Naive B cell (primary cell): ENCODE measurements at places on chromosomes 4 and X. TPM values are rescaled to one million over a fixed set of nuclear protein-coding genes. Genes with fewer than 3 reads are reported as not detected.

DGAT2L6 gene
- polyA plus RNA-seq: not detected

ART3 gene
- not detected for polyA plus RNA-seq

ZNF718 gene
- 4.0 TPM for polyA plus RNA-seq

FAM47E gene
- polyA plus RNA-seq: not detected

MAGEC1 gene
- not detected for polyA plus RNA-seq

EVC2 gene
- 0.29 TPM for polyA plus RNA-seq

ARMCX1 gene
- not detected for polyA plus RNA-seq

FAM200B gene
- 68.7 TPM for polyA plus RNA-seq

SPCS3 gene
- polyA plus RNA-seq: 47.5 TPM

POU4F2 gene
- not detected for polyA plus RNA-seq

SRPX2 gene
- polyA plus RNA-seq: not detected

- no peaks in the 10 kb centered on the region for H3K4me1 ChIP-seq
- DNase-seq: no peak
- H3K27me3 ChIP-seq: no peaks in the 10 kb centered on the region
- no peak overlapping the region for H3K27ac ChIP-seq
- H3K36me3 ChIP-seq: no peaks in the 10 kb centered on the region
These were observed 251.9 kb downstream of the TECRL start for GRCh38 chr4:64157397-64157796.

DNA sequence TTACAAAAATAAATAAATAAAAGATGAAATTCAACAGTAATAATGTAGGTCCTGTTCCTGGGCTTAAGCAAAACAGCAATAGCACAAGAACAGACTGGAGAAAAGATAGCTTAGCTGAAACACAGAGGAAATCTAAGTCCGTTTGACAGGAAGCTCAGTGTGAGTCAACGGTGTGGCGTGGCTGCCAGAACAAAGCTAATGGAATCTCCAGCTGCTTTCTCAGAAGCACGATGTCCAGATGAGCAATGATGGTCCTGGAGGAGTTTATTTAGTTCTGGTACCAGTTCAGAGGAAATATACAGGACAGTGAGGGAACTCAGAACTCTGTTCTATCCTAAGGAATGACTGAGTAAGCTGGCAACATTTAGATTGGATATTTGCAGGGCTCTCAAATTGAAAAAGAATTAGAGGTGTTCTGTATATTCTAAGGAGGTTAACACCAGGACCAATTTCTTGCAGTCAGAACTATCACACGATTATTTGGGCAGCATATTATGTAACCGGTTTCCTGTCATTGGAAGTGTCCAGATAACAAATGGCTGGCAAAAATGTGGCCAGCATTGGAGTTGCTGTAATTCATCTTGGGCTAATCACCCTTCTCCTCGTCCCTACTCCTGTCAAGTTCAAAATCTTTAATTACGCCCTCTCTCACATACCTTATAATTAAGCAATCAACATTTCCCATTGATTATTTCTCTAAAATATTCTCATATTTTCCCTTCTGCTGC, 12.7 kb downstream of the GAB3 start:
- no peak overlapping the region for H3K27ac ChIP-seq
- H3K4me1 ChIP-seq: peaks cover 18% of the 10 kb centered on the region
- H3K36me3 ChIP-seq: no peaks in the 10 kb centered on the region
- H3K27me3 ChIP-seq: peaks cover 8% of the 10 kb centered on the region
- no peak overlapping the region for H3K4me3 ChIP-seq

DNA sequence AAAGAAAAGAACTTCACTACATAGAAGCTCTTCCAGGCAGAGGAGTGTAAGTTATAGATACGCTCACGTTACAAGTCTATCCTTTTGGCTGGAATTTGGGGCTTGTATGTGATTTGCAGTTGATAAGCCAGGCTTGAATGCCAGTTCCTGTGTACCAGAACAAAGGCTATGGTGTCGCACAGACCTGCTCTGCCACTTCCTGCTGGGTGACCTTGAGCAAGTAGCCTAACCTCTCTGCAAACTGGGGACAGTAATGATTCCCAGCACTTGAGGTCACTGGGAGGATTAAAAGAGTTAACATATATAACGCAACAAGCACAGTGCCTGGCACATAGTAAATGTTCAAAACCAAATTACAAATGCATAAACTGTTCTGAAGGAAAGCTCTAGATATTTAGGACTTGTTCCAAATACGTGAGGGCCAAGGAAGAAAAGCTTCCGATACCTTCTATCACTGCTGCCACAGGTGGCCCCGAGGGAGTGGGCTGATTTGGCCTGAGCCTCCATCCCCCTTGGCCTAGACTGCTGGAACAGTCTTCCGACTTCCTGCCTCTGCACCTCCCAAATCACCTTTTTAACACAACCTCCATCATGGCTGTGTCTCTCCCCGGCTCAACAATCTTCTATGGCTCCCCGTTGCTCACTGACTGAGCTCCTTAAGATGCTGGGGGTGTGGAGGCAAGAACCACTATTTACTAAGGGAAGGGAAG, 1.3 kb upstream of the SOWAHD start:
- peak overlapping the region; percentile 96 for H3K27ac ChIP-seq
- H3K4me3 ChIP-seq: peak overlapping the region; percentile 88
- H3K27me3 ChIP-seq: peaks cover 11% of the 10 kb centered on the region
- DNase-seq: no peak
- H3K36me3 ChIP-seq: no peaks in the 10 kb centered on the region

DNA sequence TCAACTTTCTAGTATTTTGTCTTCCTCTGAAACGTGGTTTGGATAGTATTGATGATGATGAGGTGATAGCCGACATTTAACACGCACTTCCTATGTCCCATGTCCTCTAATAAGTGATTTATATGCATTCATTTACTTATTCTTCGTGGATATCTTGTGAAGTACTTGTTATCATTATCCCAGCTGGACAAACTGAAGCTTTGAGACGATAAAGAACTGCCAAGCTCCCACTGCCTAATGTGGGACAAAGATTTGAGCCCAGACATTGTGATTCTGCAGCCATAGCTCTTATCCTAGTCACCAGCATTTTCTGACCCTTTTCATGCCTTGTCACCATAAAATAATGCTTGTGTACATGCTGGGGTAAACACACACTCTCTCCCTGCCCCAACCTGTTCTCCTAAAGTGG, 92.5 kb downstream of the RAPGEF2 start:
- H3K27me3 ChIP-seq: no peaks in the 10 kb centered on the region
- H3K27ac ChIP-seq: peak overlapping the region; percentile 28
- H3K36me3 ChIP-seq: peaks cover 5% of the 10 kb centered on the region
- DNase-seq: no peak

DNA sequence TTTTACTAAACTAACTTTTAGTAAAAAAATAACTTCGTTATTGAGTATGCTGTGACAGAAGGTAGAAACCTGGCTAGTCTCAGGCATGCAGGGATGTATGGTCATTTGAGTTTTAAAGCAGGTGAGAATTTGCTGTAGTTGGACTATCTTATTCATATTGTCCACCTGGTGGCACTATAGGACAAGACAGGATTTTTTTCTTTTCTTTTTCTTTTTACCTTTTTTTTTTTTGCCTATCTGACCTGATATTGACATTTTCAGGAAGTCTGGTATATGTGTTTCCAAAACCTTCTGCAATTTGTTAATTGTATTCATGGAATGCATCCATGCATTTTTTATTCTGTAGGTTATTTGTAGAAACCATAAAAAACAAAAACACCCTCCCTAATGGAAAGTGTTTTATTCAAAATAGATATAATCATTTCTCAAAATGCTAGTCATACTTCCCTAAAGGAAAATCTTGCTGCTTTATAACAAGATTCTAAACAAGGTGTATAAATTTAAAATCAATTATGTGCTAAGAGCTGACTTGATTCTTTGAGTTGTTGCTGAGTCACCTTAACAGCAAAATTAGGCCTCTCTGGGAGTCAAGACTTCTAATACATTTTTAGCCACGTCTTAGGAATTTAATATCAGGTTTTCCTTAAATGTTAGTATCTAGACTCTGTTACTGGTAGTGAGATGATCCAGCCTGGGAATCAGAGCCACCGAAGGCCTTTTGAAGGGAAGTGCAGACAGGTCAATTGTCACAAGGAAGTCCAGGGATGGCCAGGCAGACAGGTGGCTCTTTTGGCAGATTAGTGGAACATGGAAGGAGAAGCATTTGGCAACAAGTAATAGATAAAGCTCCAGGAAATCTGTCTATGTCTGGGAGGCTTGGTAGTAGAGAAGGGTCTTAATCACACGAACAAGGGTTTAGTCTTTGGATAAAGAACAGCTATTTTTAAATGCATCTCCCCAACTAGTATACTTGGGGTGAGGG, 201.3 kb upstream of the GNPDA2 start:
- no peaks in the 10 kb centered on the region for H3K4me1 ChIP-seq
- H3K27ac ChIP-seq: no peak overlapping the region
- DNase-seq: no peak
- H3K4me3 ChIP-seq: no peak overlapping the region
- H3K27me3 ChIP-seq: no peaks in the 10 kb centered on the region

- no peak overlapping the region for H3K27ac ChIP-seq
- no peaks in the 10 kb centered on the region for H3K36me3 ChIP-seq
- no peaks in the 10 kb centered on the region for H3K27me3 ChIP-seq
- no peak for DNase-seq
- H3K4me3 ChIP-seq: no peak overlapping the region
These were observed 207.3 kb downstream of the MID1IP1 start for GRCh38 chrX:39008549-39008948.

- no peak overlapping the region for H3K27ac ChIP-seq
- H3K4me1 ChIP-seq: no peaks in the 10 kb centered on the region
- H3K27me3 ChIP-seq: peaks cover 38% of the 10 kb centered on the region
- no peaks in the 10 kb centered on the region for H3K36me3 ChIP-seq
These were observed 7.3 kb downstream of the CCDC110 start for GRCh38 chr4:185464183-185464582.

GRCh38 chr4:169659716-169660670, 39.6 kb downstream of the CLCN3 start:
- DNase-seq: peak; percentile 80
- H3K4me3 ChIP-seq: peak overlapping the region; percentile 83
- H3K4me1 ChIP-seq: peaks cover 11% of the 10 kb centered on the region
- no peaks in the 10 kb centered on the region for H3K36me3 ChIP-seq
- no peaks in the 10 kb centered on the region for H3K27me3 ChIP-seq
- H3K27ac ChIP-seq: peak overlapping the region; percentile 96

- peak overlapping the region; percentile 46 for H3K27ac ChIP-seq
- H3K4me3 ChIP-seq: no peak overlapping the region
- no peak for DNase-seq
- peaks cover 7% of the 10 kb centered on the region for H3K4me1 ChIP-seq
These were observed 215.1 kb upstream of the HDX start for GRCh38 chrX:84717343-84717742.

- no peak for DNase-seq
- peaks cover 11% of the 10 kb centered on the region for H3K27me3 ChIP-seq
- H3K36me3 ChIP-seq: no peaks in the 10 kb centered on the region
- H3K27ac ChIP-seq: no peak overlapping the region
- H3K4me1 ChIP-seq: no peaks in the 10 kb centered on the region
These were observed 14.9 kb upstream of the GLUD2 start for GRCh38 chrX:121032531-121032930.

DNA sequence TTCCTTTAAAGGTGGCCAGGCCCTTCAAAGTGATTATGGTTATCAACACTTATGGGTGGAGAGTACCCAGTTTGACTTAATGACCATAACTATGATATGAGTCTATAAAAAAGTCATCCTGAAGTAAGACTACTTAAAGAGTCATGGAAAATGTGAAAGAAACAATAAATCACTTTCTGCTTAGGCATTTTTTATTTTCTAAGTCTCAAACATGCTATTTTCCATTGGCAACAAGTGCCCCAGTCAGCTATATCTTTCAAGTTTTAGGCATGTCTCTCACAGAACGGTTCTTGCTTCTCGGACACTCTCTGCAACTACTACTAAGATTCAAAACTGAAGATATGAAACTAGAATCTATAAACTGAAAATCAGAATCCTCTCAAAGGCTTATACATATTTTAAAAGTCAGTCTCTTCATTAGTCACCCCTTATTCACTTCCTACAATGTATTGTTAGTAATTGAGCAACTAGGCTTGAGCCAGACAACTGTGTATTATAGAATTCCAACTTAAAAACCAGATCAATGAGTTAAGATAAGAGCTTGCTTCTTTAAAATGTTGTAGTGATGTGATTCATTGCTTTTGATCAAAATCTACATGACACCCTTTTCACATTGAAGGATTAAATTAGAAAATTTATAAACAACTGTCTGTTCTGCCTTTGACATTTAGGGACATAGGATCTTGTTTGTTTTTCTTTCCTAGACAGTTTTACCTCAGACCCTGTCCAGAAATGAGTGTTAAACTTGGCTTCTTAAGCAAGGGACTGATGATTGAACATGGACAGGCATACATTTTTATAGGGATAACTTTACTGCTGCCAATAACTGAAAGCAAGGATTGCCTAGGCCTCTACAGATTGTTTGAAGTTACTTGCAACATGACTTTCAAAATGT, 2.9 kb downstream of the ANTXR2 start:
- H3K4me1 ChIP-seq: peaks cover 50% of the 10 kb centered on the region
- peaks cover 10% of the 10 kb centered on the region for H3K36me3 ChIP-seq
- DNase-seq: no peak
- no peaks in the 10 kb centered on the region for H3K27me3 ChIP-seq
- peak overlapping the region; percentile 95 for H3K27ac ChIP-seq

GRCh38 chrX:120087289-120088017, 10.0 kb upstream of the RHOXF2B start:
- no peaks in the 10 kb centered on the region for H3K27me3 ChIP-seq
- DNase-seq: no peak
- H3K27ac ChIP-seq: no peak overlapping the region
- H3K36me3 ChIP-seq: no peaks in the 10 kb centered on the region
- no peaks in the 10 kb centered on the region for H3K4me1 ChIP-seq

GRCh38 chrX:15158350-15158735, 111.5 kb downstream of the ASB9 start:
- DNase-seq: no peak
- peaks cover 8% of the 10 kb centered on the region for H3K27me3 ChIP-seq
- H3K36me3 ChIP-seq: no peaks in the 10 kb centered on the region
- no peaks in the 10 kb centered on the region for H3K4me1 ChIP-seq
- no peak overlapping the region for H3K27ac ChIP-seq

GRCh38 chrX:46841346-46841745, 4.5 kb downstream of the RP2 start:
- DNase-seq: no peak
- peaks cover 3% of the 10 kb centered on the region for H3K36me3 ChIP-seq
- no peak overlapping the region for H3K27ac ChIP-seq
- H3K4me3 ChIP-seq: no peak overlapping the region
